ENCODE measurements at places on chromosomes 2 and 18.

DNA sequence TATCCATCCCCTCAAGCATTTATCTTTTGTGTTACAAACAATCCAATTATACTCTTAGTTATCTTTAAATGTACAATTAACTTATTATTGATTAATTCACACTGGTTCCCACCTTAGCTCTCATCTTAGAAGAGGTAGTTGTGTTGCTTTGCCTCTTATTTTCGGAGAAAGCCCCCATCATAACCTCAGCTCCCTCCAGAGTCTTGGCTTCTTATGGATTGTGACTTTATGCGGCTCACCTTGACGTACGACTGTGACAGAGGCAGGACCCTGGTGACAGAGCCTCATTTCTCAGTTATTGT is 132.9 kb downstream of the SPTBN1 start:
- DNase-seq: no peak
- H3K36me3 ChIP-seq: peaks cover 13% of the 10 kb centered on the region
- H3K27ac ChIP-seq: peak overlapping the region; percentile 88
- H3K4me1 ChIP-seq: peaks cover 85% of the 10 kb centered on the region

GRCh38 chr2:207427986-207428385 is 101.8 kb upstream of the CREB1 start:
- no peak for DNase-seq
- peaks cover 2% of the 10 kb centered on the region for H3K27me3 ChIP-seq
- peaks cover 18% of the 10 kb centered on the region for H3K4me1 ChIP-seq
- H3K36me3 ChIP-seq: peaks cover 6% of the 10 kb centered on the region
- H3K4me3 ChIP-seq: no peak overlapping the region
- no peak overlapping the region for H3K27ac ChIP-seq

DNA sequence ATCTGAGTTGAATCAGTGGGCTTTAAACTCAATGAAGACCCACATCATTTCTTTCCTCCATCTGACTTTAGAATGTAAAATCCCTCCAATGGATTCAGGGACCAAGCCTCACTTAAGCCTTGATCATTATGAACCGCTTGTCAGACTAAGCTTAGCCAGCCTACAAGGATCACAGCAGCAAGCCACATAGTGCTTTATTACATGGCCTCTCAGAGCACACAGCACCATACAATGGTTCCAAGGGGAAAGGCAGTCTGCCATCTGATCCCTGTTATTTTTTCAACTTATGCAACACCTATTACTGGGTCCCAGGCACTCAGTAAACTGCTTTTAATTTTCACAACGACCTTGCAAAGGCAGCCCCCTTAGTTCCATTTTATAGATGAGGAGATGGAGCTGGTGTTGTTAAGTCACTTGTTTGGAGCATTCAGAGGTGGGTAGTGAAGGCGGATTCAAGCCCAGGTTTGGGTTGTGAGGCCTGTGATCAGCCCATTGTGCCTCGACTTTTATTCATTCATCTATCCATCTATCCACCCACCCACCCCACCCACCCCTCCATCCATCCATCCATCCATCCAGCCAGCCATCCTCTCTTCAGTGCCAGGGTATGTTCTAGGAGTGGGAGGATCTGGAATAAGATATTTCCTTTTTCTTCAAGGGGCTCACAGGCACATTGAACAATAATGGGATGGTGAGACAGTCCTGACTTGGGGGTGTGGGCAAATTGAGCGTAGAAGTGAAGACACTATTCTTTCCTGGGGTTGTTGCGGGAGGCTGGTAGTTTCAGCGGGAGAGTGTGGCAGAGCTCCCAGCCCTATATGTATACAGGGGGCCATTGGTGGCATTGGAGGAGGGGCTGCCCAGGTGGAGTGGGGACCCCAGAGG is 141.2 kb downstream of the MYCN start:
- no peak overlapping the region for H3K4me3 ChIP-seq
- H3K36me3 ChIP-seq: no peaks in the 10 kb centered on the region
- H3K4me1 ChIP-seq: no peaks in the 10 kb centered on the region

GRCh38 chr2:48109491-48110204 is 203.3 kb upstream of the FBXO11 start:
- DNase-seq: no peak
- no peak overlapping the region for H3K27ac ChIP-seq
- H3K27me3 ChIP-seq: no peaks in the 10 kb centered on the region
- H3K4me1 ChIP-seq: peaks cover 49% of the 10 kb centered on the region

GRCh38 chr2:220451438-220451837 is 824.0 kb downstream of the SLC4A3 start:
- no peaks in the 10 kb centered on the region for H3K27me3 ChIP-seq
- no peak for DNase-seq
- no peaks in the 10 kb centered on the region for H3K36me3 ChIP-seq
- H3K4me1 ChIP-seq: no peaks in the 10 kb centered on the region

DNA sequence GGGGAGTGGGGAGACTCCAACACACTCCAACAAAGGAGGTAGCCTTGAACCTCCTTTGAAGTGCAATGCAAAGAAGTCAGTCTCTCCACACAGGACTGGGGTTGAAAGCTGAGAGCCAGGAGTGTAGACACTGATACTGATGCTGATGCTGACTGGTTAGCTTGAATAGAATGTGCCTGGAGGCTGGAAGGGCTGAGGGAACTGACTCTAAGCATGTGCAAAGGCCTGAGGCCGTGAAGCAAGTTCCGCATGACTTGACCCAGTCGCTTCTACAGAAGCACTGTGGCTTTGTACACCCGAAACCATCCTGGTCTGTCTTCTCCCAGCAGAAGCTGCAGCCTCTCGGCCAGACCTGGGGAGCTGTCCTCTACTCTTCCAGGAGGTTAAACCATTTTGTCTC is 10.4 kb downstream of the FOXI3 start:
- no peaks in the 10 kb centered on the region for H3K4me1 ChIP-seq
- H3K36me3 ChIP-seq: no peaks in the 10 kb centered on the region
- no peak overlapping the region for H3K27ac ChIP-seq
- no peak overlapping the region for H3K4me3 ChIP-seq
- no peak for DNase-seq

DNA sequence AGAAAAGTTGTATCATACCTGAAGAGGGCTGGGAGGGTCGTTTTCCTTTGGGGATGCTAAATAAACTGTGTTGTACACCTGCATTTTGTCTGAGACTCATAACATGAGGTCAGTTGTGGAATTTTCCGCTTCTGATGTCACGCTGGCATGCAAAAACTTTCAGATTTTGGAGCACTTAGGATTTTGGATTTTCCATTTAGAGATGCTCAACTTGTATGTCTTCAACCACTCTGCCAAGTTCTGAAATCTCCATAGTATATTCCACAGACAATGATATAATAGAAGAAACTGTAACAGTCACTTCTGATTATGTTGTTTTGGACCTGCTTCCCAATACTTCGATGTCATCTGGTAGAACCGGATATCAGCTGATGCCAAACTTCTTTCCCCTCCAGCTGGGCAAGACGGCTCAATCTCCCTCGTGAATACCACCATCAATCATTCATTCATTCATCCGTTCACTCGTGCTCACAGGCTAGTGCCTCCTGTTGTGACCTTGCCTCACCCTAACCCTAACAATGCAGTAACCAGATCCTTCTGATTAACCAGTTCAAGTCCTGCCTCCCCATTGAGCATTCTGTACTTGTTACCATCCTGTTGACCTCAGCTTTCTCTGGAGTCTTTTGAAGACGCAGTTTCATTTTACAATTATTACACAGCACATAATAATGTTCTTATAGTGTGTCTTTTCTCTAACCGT is 5.3 kb upstream of the PLEKHH2 start:
- no peak overlapping the region for H3K4me3 ChIP-seq
- DNase-seq: no peak
- no peaks in the 10 kb centered on the region for H3K36me3 ChIP-seq

All from activated T-helper 1 cell treated with anti-CD3 and anti-CD28 coated beads, Interleukin-12 subunit alpha, Interleukin-12 subunit beta, Interleukin-2, Interleukin-4 antibody, amounts not matched to agents 30 ng/mL and 10 ng/mL and 1 ng/mL, durations not matched to agents 14 hours and 24 hours and 36 hours (primary cell).